EH (cell line): ENCODE measurements at places on chromosomes 11 and 22.

- peak; percentile 36 for DNase-seq
These were observed 16.4 kb upstream of the UPK3A start for GRCh38 chr22:45268167-45268957.

DNA sequence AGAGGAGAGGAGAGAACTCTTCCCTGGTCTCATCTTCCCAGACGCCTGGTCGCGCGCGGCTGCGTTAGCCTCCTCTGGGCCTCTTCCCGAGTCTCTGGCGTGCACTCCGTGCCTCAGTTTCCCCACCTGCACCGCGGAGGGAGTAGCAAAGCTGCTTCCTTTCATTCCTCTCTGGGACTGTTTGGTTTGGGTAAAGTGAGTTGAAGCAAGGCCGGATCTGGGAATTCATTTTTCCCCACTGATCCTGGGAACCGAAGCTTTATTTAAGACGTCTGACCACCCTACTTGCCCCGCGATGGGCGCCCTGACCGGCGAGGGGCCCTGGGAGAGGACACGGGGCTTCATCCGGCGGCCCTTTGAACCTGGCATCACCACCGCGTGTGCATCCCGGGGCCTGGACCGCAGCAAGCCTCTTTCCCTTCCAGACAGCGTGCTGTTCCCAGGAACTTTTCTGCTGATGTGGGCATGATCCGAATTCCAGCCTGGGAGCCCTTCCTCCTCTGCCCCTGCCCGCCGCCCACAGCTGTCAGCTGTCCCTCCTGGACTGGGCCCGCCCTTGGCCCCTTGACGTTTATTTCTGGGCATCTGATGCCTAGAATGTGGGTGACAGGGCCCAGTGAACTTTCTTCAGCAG, 758 bp downstream of the LDLRAD3 start:
- peak; percentile 32 for DNase-seq

DNA sequence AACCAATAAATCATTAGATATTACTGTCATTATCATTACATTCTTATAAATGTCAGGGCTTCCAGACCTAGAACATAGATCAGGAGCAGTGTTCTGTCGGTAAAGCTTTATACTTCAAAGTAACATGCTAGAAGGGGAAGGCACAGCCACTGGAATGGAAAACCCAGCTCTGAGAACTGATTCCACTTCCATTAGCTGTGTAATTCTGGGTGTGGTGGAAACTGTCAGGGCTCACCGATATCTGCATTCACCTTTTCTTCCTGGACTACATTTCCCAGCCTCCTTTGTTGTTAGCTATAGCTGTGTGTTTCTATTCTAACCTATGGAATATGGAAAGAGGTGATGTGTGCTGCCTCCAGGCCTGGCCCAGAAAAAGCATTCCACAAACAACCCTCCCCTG, 585.8 kb downstream of the BUD13 start:
- no peak for DNase-seq

GRCh38 chr11:30282289-30282631, 40.6 kb upstream of the ARL14EP start:
- DNase-seq = no peak

DNA sequence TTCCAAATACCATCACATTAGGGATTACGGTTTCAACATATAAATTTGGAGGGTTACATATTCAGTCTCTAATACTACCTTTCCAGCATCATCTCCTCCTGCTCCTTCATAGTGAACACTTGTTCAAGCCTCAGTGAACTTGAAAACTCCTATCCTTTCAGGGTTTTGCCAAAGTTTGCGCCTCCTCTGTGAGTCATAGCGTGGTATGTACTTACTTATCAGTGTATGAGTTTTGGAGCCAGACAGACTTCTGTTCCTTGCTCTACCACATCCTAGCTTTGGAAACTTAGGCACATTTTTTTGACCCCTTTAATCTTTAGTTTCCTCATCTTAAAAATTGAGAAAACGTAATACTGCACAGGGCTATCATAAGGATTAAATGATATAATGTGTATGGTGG, 160.1 kb upstream of the ZC3H12C start:
- DNase-seq = no peak

- DNase-seq = no peak
These were observed 9.1 kb downstream of the PIWIL4 start for GRCh38 chr11:94576306-94576705.

DNA sequence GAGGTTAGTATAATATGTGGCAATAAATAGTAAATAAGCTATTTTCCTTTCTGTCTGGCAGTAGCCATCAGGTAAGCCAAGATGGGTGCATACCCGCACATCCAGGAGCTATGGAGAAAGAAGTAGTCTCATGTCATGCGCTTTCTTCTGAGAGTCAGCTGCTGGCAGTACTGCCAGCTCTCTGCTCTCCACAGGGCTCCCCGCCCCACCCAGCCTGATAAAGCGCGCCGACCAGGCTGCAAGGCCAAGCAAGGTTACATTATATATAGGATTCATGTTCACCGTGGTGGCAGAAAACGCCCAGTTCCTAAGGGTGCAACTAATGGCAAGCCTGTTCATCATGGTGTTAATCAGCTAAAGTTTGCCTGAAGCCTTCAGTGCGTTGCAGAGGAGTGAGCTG, 126.2 kb downstream of the ATG16L2 start:
- no peak for DNase-seq

DNA sequence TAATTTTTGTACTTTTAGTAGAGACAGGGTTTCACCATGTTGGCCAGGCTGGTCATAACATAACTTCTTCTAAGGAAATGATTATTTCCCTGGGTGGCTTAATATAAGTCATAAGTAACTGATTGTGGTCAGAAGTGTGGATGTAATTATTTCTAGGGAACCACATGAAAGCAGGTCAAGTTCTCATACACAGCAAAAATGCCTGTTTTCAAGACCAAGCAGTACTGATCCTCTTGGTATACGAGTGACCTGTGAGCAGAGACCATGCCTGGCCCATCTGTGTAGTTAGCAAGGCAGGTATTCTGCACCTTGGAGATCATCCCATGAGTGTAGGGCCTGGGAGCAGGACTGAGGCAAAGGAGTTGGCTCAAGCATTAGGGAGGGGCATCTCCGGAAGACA, 32.5 kb upstream of the NUCB2 start:
- no peak for DNase-seq

DNA sequence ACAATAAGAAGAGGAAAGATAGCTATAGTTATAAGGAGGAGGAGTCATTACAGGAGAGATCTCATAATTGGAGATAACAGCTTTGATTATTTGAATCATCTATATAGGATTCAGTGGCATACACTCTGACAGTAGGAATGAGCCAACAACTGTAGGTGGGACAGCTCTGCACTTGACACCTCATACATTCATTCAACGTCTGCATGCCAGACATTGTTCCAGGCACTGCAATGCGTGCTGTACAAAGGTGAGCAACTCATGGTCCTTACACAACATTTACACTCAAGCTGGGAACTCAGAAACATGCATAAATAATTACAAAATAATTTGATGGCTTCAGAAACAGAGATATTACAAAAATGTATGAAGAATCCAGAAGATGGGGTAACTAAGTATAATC, 154.3 kb downstream of the MSANTD4 start:
- DNase-seq = no peak

DNA sequence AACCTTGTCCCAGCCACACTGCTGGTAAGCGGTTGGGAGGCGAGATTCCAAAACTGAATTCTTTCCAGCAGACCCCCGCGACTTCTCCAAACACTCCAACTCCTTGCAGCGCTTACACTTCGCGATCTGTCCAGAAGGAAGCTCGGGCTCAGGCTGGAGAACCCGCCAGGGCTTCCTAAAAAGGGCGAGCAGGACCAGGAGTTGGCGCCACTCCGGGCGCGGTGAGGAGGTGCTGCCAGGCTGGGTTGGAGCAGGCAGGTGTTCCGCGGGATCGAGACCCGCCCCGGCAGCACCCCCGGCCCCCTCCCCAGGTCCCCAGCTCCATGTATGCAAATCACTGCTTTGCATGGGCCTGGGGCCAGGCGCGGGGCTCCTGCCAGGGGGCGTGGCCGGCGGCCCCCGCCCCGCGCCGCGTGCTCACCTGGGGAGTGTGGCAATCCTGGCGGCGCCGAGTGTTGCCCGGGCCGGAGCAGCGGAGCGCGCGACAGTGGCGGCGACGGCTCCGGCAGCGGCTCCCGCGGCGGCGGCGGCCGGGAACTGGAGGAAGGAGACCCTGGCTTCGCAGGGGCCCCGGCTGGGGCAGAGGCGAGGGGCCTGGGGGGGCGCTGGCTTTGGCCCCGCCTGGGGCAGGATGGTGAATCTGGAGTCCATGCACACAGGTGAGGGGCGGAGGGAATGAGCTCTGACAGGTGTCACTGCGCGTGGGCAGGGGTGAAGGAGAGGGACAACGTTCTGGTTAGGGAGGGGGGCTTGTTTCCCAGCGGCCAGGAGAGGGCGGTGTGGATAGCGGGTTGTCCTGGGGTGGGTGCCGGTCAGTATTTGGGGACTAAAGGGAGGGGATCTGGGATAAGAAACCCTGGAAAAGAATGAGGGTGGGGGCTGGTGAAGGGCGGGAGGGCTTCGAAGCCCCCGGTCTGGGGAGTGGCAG, at the start of gene POU2F3:
Gene POU2F3 (plus strand): TSS at position 428 of the 928 bp plus-strand sequence. CDS start 204 bp downstream, at position 632.
- DNase-seq = no peak

DNA sequence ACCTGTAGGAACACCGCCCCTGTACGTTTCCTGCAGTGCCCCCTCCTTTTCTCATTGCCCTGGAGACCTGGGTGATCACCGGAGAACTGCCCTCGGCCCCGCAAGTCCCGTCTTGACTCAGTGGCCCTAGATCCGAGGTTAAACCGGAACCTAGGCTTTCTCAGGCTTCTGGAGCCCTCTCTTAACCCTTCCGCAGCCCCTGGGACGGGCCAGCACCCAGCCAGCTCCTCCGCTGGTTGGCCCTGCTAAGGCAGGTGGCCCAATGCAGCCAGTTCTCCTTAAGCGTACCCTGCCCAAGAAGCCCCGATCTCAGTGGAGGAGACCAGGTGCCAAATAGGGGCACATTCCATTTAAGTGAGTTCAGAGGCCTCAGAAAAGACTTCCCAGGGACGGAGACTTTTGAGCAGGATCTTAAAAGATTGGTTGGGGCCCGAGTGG, 776 bp downstream of the NLRX1 start:
- DNase-seq = peak; percentile 65

- DNase-seq = peak; percentile 55
These were observed 4.9 kb downstream of the LMO1 start for GRCh38 chr11:8258784-8259183.

- peak; percentile 27 for DNase-seq
These were observed 273.7 kb downstream of the C11orf87 start for GRCh38 chr11:109695696-109696095.

DNA sequence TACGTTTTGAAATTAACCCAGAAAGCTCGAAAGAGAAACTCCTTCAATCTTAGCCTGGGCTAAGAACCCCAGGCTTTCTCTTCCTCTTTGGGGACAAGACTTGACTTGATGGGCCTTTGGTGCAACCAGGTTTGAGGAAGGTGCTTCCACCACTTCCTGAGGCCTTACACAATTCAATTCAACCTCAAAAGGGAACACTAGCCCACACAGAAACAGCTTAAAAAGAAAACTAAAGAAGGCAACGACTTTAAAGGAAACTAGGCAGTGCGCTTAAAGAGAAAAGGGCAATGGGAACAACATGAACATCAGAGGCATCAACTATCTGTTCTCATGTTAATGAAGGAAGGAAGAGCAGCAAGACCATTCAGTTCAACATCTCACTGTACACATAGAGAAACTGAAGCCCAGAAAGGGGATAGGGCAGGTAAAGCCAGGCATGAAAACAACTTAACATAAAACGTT, 24.8 kb downstream of the PAK1 start:
- DNase-seq = no peak

DNA sequence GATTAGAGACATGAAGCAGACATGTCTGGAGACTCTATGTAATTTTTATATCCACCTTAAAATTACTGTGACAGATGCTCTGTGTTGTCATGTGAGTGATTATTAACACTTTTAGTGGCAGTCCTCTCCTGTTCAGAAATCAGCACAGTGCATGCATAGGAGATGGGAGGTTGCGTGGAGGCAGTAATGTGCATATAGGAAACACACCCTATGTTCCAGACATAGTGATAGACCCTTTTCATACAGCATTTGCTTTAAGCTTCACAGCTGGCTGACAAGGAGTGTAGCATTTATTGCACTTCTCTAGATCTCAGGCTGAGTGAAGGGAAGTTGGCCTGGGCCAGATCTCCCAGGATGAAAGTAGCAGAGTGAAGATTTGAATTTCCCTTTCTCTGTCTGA, 102.3 kb upstream of the SYN3 start:
- DNase-seq = no peak

DNA sequence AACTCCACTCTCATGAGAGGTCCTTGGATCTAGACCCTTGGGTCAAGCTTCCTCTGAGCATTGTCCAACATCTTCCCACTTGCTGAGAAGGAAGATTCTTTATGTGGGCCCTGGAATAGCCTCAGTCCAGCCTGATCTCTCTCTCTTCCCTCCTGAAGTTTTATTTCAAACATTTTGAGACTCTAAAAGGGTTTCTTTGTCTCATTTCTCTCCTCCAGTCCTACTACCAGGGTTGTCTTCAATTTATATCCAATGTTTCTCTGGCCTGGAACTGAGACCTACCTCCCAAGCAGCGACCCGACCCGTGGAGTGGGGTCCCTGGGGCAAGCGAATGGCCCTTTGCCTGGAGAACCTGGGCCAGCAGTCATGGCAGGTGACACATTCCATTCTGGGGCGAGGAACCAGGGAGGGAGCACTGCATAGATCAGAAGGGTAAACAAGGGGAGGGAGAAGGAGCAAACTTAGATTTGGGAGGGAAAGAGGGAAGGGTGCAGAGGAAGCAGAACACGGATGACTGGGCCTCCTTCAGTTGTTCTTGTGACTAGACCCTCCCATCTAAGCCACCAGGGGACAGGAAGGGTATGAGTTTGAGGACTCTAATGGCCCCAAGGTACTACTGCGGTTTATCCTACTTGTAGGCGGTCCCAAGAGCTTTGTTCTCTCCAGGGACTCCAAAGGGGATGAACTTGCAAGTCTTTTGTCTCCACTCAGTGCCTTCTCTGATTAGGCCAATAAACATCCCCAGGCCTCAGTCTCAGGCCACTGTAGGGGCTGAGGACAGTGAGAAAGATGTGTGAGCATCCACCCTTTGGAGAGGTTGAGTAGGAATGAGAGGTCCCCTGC, 14.2 kb upstream of the PRAME start:
- DNase-seq = no peak

DNA sequence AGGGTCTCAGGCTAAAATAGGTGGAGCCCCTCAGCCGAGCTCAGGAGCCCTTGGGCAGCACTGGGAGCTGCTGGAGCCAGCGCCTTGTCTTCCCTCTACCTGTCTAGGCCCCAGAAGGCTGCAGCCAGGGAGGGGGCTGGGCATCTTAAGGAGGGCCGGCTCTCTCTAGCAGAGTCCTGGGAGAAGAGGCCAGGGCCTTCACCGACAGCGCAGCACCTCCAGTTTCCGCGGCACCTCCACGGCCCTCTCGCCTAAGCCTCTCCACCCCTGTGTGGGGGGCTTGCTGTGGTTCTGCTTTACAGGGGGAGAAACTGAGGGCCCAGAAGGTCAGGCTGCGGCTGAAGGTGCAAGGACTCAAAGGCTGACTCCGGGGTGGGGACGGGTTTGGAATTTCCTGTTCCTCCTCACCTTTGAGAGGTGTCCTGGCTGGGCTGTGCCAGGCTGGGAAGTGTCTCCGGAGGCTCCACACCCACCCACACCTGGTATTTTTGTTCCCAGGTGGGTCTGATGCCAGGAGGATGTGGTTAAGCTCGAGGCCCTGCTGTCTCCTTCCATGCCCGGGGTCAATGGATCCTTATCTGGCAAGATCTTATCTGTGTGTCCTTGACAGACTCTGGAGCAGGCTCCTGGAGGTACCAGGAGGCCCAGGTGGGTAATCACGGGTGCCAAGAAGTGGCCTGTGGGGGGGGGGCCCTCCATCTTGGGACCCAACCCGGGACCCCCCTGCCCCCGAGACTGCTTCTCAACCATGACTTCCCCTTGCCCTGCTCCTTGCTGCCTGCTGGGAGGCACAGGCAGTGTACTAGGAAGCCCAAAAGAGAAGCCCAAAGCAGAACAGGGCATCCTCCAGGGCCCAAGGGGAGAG, 95.3 kb upstream of the FGF3 start:
- no peak for DNase-seq
